ENCODE measurements at places on chromosomes 5 and 9.

DNA sequence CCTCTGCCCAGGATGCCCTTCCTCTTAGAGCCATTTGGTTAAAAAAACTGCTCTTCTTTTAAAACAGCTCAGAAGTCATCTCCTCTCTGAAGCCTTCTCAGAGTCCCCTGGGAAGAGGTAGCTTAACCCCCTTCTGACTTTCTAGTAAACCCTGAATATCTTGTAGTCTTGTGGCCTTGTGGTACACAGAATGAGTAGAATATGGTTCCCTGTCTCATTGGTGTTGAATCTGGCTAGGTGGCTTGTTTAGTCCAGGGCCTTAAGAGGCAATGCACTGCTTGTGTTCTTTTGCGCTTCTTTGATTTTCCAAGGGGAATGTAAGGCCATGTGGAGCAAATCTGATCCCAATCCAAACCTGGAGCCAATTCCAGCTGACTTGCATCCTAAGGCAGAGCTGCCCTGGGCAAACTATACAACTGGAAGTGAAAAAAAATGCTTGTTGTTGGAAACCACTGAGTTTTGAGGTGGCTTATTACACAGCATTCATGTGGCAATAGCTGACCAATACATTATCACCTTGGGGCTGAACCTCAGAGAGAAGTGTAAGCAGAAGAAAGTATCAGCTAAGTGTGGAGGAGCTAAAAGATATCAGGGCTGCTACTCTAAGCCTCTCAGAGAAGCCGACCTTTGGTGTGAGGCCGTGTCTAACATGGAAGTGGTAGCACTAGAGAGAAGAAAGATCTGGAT, 31.0 kb downstream of the ALG2 start:
- no peak for DNase-seq

- DNase-seq = no peak
Measured at GRCh38 chr5:57552033-57552432, 69.4 kb upstream of the ACTBL2 start.

GRCh38 chr9:90064248-90064647, 459.4 kb downstream of the GADD45G start:
- no peak for DNase-seq

DNA sequence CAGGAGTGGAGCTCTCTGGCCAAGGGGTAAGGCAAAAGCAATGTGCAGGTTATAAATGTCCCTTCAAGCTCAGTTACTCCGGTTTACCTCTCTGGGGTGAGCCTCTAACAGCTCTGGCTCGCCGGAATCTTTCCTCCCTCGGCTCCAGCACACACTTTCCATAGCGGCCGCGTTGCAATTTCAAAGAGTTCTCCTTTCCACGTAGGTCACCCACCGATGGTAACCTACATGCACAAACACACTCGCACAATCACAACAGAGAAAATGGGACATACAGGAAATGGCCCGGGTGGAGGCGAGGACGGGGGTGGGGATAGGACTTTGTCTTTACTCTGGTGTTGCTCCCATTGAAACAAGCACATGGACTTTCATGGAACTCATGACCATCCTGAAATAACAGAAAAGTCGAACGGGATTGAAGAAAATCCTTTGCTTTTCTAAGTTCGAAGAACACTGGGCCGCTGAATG, 1.2 kb downstream of the LHFPL2 start:
- no peak for DNase-seq

DNA sequence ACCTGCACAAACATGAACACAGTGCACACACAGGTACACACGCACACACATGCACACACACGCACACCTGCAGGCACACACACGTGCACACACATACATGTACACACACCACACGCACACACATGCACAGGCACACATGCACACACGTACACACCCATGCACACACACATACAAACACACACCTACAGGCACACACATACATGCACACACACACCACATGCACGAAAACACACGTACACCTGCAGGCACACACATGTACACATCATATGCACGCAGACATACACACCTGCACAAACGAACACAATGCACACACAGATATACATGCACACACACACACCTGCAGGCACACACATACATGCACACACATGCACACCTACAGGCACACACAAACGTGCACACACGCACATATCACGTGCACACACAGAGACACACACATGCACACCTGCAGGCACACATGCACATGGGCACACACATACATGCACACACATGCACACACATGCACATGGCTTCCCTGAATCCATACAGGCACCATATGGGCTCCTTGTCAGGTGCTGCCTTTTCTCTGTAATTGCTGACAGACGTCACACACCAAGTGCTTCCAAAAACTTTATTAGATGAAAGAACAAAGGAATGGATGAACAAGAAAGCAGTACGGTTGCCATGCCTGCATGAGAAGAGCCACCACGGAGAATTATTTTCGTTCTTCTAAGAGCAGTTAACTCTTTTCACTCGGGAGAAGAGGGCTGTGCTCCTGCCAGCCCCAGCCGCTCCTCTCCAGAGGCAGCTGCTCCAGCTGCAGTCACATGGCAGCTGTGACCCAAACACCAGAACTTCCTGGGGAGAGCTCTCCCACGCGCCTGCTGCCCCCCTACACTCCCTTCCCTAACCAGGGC, 57.2 kb downstream of the EXD3 start:
- DNase-seq = no peak

DNA sequence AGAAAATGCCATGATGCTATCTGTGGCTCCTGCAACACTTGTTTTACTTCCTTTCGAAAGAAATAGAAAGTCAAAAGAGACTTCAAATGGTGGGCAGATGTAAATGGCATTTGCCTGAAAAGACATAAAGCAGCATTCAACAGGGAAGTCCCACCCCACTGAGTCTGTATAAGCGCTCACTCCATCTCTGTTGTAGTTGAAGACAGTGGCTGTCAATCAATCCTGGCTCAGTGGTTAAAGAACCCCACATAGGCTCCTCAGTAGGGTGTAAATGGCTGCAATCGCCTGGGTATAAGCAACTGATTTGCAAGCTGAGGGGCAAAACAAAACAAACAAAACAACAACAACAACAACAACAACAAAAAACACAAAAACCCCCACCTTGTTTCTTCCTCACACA, 158.7 kb downstream of the EFNA5 start:
- no peak for DNase-seq

GRCh38 chr5:109387408-109387974, 22.3 kb downstream of the PJA2 start:
- no peak for DNase-seq

DNA sequence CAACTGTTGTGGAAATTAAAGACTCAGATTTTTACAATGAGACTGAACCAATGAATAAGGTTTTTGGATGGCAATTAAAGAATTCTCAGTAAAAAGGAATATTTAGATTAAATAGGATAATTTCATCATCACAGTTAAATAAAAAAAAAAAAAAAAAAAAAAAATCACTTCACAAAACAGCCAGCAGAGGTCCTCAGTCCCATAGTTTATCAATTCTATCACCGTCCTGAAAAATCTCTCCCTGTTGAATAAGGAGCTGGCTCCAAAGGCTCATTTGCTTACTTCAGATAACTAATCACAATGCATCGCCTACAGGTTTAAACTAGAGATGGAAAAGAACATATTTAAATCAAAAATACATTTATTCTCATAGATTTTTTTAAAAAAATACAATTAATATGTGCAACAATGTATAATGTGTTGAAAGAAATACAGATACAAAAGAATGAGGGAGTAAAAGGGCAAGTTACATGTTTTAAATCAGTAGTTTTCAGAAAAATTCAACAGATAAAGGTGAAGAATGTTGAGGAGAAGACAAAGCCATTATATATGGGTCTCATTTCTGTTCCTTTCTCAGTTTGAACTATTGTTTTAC, 175.8 kb upstream of the CHD1 start:
- no peak for DNase-seq

DNA sequence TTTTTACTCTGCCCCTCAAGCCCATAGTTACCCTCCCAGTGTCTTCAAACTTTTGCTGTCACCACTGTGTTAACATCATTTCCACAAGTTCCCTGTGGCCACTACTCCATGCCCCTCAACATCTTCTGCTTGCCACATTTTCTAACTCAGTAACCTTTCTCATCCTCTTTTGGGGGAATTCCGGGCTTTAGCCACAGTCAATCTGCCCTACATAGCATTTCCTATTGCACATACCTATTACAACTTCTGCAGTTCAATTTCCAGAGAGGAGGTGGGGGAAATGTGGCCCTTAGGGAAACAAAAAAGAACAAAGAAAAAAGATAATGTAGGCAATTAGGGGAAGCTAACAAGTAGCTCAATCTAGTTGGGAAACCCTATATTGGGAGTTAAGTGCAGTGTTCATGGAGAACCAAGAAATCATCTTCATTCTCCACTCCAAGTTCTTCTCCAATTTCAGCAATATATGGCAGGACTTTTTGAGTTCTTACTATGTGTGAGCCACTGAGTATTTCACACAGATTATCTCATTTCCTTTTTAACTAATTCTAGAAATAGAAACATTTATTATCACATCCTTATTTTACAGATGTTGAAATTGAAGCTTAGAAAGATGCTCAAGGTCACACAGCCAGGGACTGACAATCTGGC, 40.2 kb upstream of the LPAR1 start:
- no peak for DNase-seq

DNA sequence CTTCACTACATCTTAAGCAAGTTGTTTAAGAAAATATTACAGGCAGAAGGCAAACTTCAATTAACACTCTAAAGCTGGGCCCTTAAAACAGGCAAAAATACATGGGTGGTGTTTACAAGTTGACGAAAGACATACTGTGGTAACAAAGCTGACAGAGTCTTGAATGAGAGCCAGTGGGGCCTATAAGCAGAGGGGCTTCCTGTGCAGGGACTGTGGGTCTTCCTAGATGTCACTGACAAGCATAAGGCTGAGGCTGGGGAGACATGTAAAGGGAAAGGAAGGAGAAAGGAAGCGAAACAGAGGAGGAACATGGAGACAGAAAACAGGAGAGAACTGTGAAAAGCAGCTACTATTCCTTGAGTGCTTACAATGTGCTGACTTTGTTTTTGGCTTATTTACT, 308.0 kb upstream of the RPS23 start:
- DNase-seq = no peak

- DNase-seq = no peak
Measured at GRCh38 chr9:38015906-38016305, 53.1 kb downstream of the SHB start.

DNA sequence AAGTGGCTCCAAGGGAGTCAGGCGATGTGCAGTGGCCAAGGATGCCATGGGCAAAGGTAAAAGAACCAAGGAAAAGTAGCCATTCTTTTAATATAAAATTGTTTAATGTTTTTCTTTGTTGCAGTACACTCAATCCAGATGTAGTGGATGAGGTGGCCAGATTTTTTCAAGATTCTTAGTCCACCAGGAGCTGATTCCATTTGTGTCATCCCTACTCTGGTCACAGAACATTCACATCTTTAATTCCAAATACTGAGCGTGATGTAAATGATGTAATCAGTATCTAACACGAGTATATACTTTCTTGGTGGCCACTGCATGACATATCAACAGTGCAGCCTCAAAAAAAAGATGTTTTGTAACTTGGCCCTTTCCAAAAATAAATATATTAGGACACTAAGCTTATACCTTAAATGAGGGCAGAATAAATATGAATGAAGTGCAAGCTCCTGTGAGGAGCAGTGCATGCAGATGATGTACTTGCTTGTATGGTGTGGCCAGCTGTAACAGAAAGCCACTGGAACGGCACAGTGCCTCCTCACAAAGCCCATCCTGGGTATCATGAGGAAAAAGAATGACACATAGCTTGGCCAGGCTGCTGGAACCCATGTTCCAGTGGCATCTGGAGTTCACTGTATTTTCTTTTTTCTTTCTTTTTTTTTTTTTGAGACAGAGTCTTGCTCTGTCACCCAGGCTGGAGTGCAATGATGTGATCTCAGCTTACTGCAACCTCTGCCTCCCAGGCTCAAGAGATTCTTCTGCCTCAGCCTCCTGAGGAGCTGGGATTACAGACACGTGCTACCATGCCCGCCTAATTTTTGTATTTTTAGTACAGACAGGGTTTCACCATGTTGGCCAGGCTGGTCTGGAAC, 6.5 kb upstream of the SPATA24 start:
- DNase-seq = no peak

DNA sequence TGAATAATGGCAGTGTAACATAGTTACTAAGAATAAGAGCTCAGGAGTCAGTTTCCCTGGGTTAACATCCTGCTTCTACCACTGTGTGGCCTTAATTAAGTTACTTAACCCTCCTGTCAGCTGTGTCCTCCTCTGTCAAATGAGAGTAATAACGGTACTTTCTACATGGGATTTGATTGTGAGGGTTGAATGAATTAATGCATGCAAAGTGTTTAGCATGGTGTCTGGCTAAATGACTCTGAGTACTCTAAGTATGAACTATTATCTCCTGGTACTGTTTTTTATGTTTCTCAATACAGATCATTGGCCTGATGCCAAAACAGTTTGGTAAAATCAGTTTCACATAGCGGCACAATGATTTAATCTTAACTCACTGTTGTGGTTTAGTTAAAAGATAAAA, 19.6 kb downstream of the ZNF131 start:
- peak; percentile 29 for DNase-seq

DNA sequence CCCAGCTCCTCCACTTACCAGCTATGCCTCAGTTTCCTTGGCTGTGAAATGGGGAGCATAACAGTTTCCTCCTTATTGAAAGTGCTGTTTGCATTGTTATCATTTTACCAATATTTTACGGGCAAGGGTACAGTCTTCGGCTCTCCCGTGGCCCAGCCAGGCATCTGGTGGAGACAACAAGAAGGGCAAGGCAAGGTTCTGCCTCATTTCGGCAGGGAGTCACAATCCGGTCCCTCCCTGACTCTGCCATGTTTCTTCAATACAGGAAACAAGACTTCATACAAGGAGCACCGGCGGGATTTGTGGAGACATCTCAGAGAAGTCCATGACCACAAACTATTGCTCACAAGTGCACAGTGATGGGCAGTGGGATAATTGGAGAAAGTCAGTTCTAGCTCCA, 174.0 kb downstream of the FGF18 start:
- no peak for DNase-seq

DNA sequence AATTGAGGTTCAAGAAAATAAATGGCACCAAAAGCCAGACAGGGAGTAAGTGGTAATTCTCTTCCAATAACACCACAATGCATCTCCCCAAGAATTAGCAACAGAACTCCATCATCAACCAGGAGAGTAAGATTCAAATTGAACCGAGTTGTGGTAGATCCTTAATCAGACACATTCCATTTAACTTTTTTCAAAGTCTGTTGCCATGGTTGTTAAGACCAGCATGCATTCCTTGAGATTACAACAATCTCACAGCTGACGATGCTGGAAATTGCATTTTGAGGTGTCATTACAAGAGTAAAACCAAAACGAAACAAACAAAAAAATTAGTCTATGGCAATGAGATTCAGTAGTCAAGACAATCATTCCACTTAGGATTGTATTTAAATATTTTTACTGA, 78.9 kb upstream of the ZNF462 start:
- DNase-seq = no peak

- DNase-seq = no peak
Measured at GRCh38 chr5:128662997-128663396, 125.0 kb upstream of the FBN2 start.

DNA sequence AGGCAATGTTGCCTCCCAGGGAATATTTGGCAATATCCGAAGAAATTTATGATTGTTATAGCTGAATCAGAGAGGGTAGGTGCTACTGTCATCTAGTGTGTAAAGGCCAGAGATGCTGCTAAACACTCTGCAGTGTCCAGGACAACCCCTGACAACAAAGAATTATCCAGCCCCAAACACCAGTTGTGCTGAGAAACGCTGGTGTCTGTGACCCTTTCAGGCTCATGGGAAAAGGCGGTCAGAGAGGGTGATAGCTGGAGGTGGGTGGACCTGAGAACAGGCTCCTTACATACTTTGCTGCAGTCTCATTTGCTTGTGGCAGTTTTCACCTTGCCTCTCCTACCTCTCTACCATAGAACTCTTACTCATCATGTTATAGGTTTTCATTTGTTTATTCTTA, 295.3 kb upstream of the DMRT1 start:
- no peak for DNase-seq

- no peak for DNase-seq
Measured at GRCh38 chr9:22817181-22817580, 370.6 kb downstream of the DMRTA1 start.

Data from AG09309 (cell line).